ENCODE measurements at places on chromosomes 12 and 14.

DNA sequence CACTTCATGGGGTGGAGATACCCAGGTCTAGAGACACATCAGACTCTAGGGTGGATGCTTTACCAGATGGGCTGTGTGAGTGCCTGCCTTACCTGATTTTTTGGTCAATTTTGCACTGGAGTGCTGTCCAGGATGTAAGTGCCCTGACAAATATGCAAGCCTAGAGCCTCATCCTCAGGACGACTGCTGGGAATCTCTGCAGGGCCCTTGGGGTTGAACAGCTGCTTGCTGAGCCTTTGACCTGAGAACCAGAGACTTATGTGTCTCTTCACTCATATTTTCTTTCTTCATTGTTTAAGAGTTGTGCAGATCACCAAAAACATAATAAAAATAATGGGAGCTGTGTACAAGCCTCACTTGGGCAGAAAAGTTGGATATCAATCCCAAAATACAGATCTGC is 551.5 kb upstream of the ATP2B1 start:
- no peak for DNase-seq

- no peak for DNase-seq
These were observed 106.0 kb upstream of the CCDC196 start for GRCh38 chr14:66380143-66380542.

GRCh38 chr12:106251631-106252455 is 4.0 kb upstream of the CKAP4 start:
- no peak for DNase-seq

DNA sequence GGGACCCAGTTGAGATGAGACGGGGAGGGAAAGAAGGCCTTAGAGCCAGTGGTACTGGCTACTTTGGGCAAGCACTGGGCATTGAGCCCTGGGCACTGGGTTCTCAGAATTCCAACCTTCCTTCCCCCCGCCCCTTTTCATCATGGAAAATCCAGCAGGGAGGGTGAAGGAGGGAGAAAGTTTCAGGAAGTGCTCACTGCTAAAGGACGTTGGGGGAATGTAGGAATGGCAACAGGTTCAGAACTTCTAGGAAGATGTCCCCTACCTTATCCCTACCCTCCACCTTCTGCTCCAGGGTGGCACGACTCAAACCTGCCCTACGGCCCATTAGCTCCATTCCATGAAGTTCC is 4.2 kb upstream of the TNS2 start:
- no peak for DNase-seq

DNA sequence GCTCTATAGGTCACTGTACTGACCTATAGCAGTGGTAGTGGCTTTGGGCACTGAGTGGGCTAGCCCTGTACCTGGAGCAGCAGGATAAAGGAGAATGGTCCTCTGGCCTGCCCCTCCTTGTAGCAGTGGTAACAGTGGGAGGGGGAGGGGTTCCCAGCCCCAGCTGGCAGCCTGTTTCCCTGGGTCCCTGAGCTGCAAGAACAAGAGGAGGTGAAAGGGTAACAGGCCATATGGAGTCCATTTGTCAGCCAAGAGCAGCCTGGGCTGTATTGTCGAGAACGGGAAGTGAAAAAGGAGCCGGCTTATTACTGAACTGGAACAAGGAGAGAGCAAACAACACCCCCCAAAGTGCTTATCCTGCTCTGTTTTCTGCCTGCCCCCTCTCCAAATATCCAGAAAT is 73.8 kb upstream of the SRSF5 start:
- DNase-seq: no peak

GRCh38 chr12:132046561-132046960 is 96.8 kb downstream of the EP400 start:
- no peak for DNase-seq

- DNase-seq: no peak
These were observed 78.2 kb upstream of the OSBPL8 start for GRCh38 chr12:76637807-76638206.

DNA sequence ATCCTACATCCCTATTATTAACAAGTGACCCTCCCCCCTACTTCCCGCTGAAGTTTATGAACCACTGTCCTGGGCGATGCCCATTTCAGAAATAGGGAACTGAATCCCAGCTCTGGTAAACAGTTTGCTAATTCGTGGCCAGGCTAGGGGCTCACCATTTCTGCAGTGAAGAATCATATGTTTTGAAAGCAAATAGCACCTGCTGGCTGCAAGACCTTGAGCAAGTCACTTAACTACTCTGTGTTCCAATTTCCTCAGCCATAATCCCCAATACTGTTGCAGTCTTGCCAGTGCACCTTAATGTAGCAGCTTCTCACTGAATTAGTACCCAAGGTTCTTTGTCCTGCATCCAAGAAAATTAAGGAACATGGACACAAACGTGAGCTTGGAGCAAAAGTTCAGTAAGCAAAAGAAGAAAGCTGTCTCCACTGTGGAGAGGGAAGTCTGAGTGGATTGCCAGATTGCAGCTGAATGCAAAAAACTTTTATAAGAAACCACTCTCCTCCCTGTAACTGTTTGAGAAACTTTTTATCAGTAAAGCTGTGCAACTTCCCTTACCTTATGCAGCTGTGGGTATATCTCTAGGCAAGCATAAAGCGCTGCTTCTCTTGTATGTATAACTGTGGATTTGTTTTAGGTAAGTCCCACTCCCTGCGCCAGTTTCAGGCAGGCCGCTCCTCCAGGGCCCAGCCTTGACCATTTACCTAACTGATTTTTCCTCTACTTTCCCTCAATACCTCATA is 824 bp downstream of the OAS1 start:
- DNase-seq: no peak

DNA sequence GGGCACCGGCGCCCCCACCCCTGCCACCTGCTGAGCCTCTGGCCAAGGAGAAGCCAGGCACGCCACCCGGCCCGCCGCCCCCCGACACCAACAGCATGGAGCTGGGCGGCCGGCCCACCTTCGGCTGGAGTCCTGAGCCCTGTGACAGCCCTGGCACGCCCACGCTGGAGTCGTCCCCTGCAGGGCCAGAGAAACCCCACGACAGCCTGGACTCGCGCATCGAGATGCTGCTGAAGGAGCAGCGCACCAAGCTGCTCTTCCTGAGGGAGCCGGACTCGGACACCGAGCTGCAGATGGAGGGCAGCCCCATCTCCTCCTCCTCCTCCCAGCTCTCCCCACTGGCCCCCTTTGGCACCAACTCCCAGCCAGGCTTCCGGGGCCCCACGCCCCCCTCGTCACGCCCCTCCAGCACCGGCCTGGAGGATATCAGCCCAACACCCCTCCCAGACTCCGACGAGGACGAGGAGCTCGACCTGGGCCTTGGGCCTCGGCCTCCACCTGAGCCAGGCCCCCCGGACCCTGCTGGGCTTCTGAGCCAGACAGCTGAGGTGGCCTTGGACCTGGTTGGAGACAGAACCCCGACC is 6.5 kb downstream of the SETD1B start:
- DNase-seq: no peak

GRCh38 chr12:6330192-6330591 is 11.7 kb downstream of the TNFRSF1A start:
- no peak for DNase-seq

DNA sequence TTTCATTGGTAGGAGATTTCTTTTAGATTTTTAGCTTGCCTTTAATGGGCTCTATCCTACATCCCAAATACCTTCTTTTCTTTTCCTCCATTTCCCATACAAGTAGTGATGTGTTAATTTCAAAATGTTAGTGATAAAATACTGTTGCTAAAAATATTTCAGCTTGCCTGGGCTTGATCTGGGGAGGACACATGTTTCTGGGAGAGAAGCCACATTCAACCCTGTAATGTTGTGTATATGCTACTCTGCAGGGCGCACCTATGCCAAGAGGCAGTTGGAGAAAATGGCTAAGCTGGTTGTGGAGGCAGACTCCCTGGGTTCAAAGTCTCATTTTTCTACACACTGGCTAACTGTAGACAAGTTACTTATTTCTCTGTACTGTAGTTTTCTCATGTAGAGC is 26.3 kb downstream of the FLRT2 start:
- no peak for DNase-seq

DNA sequence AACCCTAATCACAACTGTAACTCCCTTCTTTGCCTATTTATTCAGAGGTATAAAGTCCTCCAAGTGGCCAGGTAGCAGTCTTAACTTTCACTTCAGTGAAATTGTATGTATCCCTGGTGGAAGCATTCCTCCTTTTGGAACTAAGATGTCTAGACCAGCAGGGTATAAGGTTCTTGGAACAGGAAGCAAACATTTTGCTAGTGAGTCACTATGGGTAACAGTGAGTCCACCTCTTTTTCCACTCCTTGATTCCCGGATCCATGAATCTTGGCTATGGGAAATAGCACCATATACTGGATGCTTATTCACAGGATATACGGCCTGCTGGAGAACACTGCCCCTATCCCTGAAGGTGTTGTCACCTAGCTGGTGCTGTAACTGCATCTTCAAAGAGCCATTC is 80.2 kb downstream of the KCNA5 start:
- DNase-seq: no peak

DNA sequence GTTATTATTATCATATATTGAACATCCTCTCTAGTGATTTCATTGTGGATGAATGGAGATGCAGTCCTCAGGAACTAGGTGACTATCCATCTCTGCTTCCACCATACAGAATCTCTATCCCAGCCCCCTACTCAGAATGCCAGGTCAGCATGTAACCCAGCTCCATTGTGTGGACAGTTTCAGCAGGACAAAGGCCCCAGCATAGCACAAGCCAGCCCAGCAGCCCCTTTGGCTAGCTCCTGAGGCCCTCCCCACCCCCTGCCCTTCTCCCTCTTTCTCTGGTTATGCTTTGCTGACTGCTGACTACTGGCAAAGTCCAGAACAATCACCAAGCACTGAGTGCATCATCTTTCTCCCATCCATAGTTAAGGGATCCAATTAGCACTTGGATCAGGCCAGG is 5.8 kb upstream of the SPRYD4 start:
- DNase-seq: no peak

DNA sequence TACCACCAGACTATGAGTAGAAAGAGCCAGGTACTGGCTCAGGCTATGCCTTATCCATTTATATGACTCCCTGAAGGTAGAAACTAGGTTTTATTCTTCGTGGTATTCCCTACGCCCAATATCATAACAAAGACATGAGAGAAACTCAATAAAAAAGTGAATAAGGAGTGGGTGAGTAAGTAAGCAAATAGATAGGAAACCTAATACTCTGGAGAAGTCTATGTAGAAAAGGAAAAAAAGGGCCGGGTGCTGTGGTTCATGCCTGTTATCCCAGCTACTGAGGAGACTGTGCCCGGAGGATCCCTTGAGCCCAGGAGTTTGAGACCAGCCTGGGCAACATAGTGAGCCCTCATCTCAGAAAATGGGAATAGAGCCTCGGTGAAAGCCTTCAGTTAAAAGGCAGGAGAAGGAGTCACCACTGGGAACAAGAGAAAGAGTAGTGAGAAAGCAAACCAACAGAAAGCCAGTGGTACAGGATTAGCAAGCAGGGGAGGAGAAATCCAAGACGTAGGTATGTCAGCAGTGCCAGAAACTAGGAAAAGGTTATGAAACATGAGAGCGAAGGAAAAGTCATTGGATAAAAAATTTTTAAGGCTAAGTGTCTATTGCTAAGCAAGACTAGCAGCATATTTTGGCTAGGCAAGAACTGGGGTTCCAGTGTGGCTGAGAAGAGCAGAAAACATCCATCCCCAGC is 6.0 kb upstream of the OR6J1 start:
- no peak for DNase-seq

DNA sequence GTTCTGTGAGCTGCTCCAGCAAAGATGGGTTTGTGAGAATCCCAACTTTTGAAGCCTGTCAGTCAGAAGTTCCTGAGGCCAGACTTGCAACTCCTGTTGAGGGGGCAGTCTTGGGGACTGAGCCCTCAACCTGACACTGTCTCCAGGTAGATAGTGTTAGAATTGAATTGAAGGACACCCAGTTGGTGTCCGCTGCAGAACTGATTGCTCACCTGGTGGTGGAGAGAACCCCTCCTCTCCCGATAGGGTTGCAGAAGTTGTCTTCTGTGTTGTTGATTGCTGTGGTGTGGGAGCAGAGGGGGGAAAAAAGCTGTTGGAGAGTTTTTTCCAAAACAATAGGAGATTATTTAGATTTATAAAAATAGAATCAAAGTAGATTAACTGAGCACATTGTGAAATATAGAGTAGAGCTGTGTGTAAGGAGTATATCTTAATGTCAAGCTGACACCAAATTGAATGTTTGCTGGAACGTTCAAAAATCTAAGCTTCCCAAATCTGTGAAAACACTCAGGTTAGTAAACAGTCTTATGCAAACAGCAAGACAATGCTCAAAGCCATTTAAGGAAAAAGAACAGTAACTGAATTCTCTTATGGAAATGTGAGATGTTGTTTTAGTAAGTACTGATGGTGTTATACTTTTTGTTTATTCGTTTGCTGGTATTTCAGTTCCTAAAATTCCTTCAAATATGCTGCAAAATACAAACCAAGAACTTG is 18.6 kb downstream of the HIF1A start:
- DNase-seq: no peak

DNA sequence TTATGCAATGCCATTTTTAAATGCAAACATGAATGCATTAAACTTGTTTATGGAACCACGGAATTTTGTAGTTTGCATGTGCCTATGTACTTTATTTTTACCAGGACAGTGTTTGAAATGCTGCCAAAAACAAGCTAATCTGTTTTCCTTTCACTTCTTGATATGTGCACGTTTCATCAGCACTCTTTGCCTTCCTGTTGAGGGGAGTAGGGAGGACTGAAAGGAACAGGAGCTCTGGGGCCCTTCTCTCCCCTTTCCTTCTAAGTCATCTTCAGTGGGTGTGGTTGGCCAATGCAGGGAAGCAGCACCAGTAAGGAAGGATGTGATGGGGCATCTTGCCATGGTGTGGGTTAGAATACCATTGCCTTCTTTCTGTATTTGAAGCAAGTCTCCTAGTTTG is 12.1 kb upstream of the PPP4R4 start:
- no peak for DNase-seq

DNA sequence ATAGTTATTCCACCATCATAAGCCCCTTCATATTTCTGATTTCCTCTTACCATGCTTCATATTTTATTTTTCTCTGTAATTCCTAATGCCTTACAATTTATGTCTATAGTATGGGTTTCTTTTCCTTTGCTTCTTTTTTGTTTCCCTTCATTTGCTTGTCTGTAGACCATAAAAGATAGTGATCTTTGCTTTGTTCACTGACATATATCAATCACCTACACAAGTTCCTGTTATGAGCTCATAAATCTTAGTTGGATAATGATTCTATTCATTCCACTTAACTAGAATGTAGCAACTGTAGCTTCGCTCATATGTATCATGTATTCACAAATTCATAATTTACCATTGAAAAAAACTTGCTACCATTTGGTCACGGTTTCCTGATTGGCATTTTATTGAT is 388.8 kb upstream of the ATXN7L3B start:
- no peak for DNase-seq

DNA sequence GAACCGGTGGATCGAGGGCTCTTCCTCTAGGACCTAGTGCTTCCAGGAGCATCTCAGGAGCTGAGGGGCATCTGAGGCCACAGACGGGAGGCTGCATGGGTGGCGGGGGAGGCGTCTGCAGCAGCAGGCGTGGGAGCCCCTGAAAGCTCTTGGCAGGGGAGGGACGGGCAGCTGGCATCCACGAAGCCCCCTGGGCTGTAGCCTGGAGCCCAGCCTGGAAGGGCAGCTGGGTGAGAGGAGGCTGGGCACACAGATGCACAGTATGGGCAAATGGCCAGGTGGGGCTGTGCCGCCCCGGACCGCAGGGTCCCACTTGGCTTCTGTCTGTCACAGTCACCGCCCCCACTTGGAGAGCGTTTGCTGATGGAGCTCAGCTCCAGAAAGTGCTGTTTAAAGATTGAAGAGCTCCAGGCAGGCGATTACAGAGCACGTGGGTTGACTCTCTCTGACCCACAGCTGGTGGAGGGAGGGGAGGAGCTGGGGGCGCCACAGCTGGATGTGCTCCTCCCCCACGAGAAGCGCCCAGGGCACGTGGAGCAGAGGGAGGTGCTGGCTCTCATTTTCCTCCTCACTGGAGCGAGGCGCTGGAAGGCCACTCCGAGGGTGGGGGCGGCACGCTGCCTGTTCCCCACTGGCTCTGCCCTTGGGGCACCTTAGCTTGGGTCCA is 155.0 kb upstream of the C14orf180 start:
- peak; percentile 24 for DNase-seq

Measured in nucleus accumbens (tissue), 56 donors.